ENCODE measurements at places on chromosomes 7 and 10.
A peak's percentile ranks its signal among the peaks of the same experiment; 100 is the strongest.

- DNase-seq = no peak
Measured at GRCh38 chr7:19110026-19110730, 7.3 kb downstream of the TWIST1 start.

- DNase-seq = no peak
Measured at GRCh38 chr10:117421985-117422384, 46.7 kb upstream of the PDZD8 start.

DNA sequence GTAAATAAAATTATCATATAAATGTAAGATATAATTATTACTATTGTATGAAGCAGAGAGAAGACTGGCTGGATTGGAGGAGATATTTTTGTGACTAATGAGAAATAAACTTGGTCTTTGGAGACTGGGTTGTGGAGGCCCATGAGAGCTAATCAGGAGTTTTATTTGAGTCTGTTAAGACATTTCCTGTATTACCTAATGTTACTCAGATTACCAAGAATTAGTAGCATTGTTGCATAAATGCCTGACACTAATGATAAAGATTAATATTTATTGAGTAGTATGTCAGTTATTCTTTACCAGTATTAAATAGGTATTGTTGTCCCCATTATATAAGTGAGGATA lies 7.1 kb downstream of the CCDC126 start:
- no peak for DNase-seq

GRCh38 chr10:123584419-123584775 lies 81.8 kb upstream of the GPR26 start:
- DNase-seq = no peak

GRCh38 chr10:73501651-73502050 lies 5.8 kb upstream of the PPP3CB start:
- DNase-seq = no peak

GRCh38 chr10:11849911-11850310 lies 26.8 kb downstream of the PROSER2 start:
- DNase-seq = no peak

DNA sequence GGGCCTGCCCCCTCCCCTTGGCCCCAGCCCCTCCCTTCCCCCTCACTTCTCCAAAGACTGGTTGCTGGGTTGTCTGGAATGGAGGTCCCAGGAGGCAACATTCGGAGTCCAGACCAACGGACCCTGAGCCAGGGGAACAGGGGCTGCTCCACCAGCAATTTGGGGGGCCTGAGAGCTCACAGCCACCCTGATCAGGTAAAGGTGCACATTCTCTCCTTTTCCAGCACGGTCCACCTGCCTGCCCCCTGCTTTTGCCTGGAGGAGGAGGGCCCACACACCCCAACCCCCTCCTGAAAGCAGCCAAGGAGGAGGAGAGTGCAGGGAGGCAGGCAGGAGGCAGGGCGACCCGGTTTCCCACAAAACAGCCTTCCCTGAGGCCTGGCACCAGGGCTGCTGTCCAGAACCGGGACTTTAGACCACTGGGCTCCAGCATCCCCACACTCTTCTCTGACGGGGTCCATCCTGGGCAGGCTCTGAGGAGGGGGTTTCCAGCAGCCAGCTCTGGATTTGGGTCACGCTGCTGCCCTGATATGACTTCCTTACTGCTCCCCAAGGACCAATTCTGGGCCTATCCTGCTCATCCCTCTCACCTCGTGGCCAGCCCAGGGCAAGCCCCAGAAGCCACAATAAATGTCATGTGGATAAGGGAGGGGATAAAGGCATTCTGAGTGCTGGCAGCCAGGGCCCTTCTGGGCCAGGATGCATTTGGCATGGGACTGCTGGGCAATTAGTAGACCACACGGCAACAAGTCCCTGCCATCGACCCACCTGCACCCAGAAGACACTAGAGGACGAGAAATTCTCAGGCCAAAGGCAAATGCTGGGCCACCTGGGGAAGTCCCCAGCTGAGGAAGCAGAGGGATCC lies 1.1 kb upstream of the CAMK2B start:
- no peak for DNase-seq

GRCh38 chr10:95394161-95394880 lies 103.5 kb upstream of the PDLIM1 start:
- DNase-seq = no peak

GRCh38 chr7:23067271-23067670 lies 38.3 kb upstream of the KLHL7 start:
- DNase-seq = no peak

DNA sequence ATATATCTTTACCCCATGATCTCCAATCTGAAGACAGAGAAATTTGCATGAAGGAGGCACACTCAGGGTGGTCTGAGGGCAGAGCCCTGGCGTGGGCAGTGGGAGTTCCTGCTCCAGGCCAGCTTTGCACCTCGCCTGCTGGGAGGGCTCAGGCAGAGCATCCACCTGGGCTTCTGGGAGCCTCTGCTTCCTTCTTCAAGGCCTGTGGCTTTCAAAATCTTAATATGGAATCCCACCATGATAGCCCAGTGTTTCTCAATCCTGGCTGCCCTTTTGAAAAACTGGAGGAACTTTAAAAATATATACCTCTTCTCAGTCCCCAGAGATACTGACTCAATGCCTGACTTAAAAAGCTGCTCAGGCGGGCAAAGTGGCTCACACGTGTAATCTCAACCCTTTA lies 36.7 kb upstream of the PSAP start:
- DNase-seq = no peak

- DNase-seq = peak; percentile 10
Measured at GRCh38 chr7:6385909-6386560, 61.7 kb downstream of the DAGLB start.

Data from NCI-H526 (cell line).